ENCODE measurements at places on chromosomes 1 and 21.

DNA sequence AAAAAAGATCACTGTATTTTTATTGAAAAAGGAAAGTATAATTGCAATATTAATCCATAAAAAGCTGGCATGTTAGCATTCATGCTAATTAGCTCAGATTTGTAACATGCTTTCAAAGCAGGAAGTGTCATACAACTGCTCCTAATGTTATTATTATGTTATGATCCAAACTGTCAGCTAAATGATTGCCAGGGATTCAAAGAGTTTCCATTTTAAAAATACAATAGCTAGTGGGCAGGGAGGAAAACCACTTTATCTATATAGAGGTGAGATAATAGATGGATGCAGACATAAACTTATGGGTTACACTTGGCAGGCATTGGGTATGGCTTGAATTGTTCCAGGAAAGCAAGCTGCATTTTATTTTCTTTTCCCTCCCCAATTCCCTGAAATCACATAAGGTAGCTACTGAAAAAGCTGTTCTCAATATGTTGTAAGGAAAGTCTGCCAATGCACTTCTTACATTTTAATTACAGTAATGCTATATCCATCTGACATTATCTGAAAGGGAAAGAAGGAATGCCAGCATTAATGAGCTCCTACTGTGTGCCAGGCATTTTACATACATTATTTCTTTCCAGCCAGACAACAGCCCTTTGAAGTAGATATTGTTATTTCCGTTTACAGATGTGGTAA is 9.8 kb upstream of the MYSM1 start:
- DNase-seq, result no peak

- DNase-seq, result no peak
Measured at GRCh38 chr21:23522751-23523150, 2084.5 kb downstream of the MRPL39 start.

GRCh38 chr21:29613021-29613420 is 314.3 kb downstream of the BACH1 start:
- no peak for DNase-seq

- DNase-seq, result no peak
Measured at GRCh38 chr21:44303490-44303981, 3.7 kb downstream of the PFKL start.

- peak; percentile 85 for DNase-seq
Measured at GRCh38 chr1:33349778-33350610, 29.1 kb upstream of the A3GALT2 start.
